ENCODE measurements at places on chromosomes 7 and 10.

DNA sequence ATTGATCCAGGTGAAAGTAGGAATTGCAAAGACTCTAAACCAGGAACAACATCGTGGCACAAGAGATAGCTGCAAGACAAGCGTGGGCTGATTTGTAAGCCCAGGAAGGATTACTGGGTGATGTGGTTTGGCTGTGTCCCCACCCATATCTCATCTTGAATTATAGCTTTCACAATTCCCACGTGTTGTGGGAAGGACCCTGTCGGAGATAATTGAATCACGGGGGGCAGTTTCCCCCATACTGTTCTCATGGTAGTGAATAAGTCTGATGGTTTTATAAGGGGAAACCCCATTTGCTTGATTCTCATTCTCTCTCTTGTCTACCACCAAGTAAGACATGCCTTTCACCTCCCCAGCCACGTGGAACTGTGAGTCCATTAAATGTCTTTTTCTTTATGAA, 59.5 kb downstream of the ST8SIA6 start:
- no peak for DNase-seq

- DNase-seq: peak; percentile 66
These were observed 3.2 kb downstream of the MKX start for GRCh38 chr10:27742195-27743011.

DNA sequence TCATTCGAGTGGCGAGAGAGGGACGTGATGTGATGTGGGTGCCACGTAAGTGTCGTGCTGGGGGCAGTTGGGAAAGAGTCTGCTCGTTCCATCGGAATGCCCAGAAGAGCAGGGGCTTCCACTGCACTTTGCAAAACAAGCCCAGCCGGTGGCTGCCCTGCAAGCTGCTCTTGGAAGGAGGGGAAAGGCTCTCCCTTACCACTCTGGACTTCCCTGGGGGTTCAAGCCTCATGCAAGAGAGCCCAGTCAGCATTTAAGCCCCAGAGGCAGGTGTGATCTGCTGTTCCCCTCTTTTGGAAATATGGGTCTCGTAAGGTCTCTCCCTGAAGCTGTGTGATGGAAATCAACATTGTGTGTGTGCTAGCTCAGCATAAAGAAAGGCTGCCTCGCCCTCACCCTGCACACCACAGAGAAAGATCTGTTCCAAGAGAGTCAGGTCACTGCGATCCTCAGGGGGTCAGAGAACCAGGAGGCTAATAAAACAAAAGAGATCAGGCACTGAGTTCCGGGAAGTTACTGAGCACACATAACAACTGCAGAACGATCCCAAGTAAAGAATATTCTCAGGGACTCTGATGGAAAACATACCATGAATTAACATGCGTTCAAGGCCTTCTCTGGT, 212.5 kb downstream of the ADAM12 start:
- no peak for DNase-seq

- no peak for DNase-seq
These were observed 392.9 kb downstream of the KCNMA1 start for GRCh38 chr10:77244746-77245145.

DNA sequence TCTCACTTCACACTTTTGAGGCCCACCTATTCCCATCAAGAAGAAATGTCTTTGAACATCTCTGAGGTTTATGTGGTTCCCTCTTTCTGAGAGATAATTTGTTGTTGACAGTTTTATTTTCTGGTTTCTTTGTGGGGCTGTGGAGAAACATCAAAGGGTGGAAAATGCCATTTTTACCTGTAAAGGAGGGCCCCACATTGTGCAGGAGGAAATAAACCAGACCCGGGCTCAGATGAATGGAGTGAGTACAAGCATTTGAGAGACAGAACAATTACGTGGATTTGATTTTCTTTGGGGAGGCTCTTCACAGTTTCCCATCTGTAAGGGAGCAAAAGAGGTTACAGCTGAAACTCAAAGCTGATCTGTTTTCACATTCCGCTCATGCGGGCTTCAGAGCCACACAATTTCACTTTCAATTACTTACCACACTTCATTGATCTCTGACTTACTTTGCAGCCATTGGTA, 29.8 kb downstream of the ITPRIP start:
- DNase-seq: no peak

DNA sequence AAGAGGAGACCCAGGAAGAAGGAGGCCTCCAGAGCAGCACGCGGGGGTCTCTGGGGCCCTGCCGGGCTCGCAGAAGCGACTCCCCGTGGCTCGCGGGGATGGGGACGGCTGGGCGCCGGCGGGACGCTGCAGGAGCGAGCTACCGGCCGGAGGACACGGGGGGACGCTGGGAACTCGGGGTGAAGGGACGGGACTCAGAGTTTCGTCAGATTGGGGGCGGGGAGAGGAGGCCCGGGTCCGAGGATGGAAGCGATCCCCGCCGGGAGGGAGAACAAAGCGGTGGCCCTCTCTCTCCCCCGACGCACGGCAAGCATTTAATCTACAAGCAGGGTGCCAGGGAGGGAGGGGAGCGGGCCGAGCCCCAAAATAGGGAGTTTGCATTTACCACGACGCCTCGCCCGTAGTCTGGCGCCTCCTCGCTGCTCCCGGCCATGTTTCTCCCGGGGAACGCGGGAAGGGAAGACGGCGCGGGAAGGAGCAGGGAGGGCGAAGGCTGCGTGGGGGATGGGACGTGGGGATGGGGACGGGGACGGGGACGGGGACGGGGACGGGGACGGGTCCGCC, at the start of gene PRTFDC1:
Gene PRTFDC1, minus strand, starts transcription at position 464 of the 564 bp plus-strand sequence. Its CDS starts 31 bp downstream, at position 433.
- DNase-seq: peak; percentile 64

- DNase-seq: no peak
These were observed 66.6 kb downstream of the GPR37 start for GRCh38 chr7:124698964-124699363.

GRCh38 chr7:80463272-80463920, 48.5 kb downstream of the GNAT3 start:
- no peak for DNase-seq

DNA sequence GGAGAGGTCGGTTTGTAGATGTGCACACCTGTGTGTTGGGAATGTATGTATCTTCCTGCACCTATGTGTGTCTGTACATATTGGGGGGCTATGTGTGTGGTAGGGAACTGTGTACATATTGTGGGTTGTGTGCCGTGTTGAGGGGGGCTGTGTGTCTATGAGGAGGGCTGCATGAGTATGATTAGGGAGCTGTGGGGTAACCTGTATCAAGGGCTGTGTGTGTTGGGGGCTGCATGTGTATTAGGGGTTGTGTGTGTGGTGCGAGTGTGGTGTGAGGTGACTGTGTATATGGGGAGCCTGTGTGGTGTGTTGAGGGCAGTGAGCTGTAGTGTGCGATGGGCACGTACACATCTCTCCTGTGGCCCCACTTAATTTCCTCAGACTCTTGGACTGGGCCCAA, 22.2 kb upstream of the PAX2 start:
- no peak for DNase-seq

- DNase-seq: no peak
These were observed 33.6 kb upstream of the CHST15 start for GRCh38 chr10:124126983-124127385.

GRCh38 chr7:127705461-127705959, 53.5 kb downstream of the SND1 start:
- DNase-seq: no peak

- DNase-seq: no peak
These were observed 107.5 kb downstream of the ELMO1 start for GRCh38 chr7:37341033-37341630.

- no peak for DNase-seq
These were observed 14.8 kb upstream of the ASL start for GRCh38 chr7:66060796-66061195.

GRCh38 chr7:75889223-75889825, 10.5 kb downstream of the RHBDD2 start:
- DNase-seq: no peak

DNA sequence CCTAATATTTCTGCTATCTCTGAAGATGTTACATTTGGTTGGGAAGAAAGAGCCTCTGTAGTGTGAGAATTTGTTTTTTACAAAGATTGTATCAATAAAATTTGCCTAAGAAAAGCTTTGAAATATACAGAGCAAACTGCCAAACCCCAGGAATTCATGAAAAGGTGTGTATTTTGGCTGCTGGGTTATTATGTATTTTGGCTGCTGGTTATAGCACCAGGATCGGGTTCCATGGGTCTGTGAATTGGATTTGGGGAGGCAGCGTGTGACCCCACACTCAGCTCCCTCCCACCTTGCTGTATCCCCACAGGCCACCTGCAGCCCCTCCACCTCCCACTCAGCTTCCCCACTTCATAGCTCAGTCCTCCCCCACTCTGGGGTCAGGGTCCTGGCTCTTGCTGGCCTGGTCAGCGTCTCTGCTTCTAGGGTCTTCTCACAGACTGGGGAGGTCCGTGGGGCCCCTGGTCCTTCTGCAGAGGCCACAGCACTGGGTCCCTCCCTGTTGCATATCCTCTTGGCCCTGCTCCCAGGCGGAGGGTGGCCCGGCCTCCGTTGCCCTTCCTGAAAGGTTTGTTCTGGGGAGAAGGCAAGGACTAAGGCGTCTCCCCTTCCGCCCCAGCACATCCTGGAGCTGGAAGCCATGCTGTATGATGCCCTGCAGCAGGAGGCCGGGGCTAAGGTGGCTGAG, 24.0 kb upstream of the DPYSL4 start:
- DNase-seq: no peak

DNA sequence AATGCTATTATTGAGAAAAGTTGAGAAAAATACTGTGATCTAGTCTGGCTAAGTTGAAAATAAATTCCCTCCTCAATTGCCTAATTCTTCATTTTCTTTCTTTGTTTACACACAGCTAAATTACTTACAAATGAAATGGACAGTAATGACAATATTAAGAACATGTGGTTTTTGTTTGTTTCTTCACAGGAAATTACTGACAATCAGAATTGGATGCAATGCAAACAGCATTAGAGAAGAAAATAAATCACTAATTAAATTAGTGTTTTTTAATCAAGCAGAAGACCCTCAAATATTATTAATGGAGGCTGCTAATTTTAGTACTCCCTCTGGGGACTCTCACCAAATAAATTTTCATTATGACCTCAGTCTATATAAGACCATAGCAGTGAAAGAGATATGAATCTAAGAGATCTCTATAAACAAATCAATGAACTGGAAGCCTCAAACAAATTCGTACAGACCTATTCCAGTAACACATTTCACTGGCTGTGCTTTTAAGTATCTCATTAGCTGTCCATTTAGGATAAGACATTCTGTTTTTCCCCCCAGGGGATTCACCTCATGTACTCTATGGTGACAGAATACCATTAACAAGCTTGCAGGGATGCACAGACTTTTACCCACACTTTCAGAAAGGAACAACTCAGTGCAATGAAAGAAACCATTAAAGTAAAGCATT, 202.0 kb upstream of the DGKB start:
- no peak for DNase-seq

DNA sequence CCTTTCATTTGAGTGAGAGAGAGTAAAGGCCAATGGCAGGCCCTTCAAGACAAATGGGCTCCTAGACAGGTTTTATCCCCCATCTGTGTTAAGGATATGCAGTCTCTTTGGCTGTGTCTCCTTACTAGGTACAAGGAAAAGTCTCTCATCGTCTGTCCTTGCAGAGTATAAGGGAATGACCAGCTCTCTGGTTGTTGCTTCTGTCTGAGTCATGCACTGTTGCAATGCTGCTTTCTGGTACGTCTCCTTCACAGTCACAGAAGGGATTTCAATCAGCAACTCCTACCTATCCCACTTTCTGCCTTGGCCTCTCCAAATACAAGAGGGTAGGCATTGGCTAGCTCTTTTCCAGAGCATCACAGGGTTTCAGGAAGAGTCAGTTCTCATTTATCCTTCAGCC, 48.1 kb downstream of the CTTNBP2 start:
- no peak for DNase-seq

- DNase-seq: no peak
These were observed 834.9 kb downstream of the GRID1 start for GRCh38 chr10:85531706-85532105.

- no peak for DNase-seq
These were observed 23.9 kb upstream of the PPP1R17 start for GRCh38 chr7:31663072-31663471.

DNA sequence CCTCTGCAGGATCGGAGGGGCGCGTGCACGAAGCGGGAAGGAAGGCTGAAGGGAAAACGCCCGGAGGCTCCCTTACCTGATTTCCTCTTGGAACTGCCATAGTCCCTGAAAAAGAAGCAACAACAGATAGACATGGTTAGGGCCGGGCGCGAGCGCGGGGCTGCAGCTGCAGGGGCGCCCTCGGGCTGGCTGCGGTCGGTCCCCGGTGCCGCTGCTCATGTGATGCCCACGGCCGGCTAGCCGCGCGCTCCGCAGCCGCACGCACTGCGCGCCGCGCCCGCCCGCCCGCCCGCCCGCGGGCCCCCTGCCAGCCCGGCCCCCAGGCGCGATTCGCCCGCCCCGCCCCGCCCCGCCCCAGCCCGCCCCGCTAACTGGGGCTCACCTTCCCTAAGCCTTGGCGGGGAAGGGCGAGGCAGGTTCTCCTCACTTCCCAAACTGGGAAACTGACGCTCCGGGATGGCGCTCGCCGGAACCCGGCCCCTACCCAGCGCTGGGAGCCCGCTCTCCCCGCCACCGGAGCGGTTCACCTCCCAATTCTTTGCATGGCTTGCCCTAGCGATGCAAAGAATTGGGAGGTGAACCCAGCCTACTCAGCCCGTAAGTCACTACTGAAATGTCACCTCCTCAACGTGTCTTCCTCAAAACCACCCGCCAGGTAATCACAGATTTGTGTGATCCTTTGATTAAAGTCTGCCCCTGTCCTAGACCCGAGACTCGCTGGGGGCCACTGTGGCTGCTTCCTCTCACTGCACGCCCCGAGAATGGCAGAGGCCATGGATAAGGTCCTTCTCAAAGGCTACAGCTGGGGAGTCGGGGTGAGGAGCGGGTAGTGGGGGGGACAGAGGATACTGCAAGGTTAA, 162.2 kb downstream of the SH3PXD2A start:
- no peak for DNase-seq

- DNase-seq: no peak
These were observed 324.3 kb downstream of the PTPRN2 start for GRCh38 chr7:158263110-158263963.

DNA sequence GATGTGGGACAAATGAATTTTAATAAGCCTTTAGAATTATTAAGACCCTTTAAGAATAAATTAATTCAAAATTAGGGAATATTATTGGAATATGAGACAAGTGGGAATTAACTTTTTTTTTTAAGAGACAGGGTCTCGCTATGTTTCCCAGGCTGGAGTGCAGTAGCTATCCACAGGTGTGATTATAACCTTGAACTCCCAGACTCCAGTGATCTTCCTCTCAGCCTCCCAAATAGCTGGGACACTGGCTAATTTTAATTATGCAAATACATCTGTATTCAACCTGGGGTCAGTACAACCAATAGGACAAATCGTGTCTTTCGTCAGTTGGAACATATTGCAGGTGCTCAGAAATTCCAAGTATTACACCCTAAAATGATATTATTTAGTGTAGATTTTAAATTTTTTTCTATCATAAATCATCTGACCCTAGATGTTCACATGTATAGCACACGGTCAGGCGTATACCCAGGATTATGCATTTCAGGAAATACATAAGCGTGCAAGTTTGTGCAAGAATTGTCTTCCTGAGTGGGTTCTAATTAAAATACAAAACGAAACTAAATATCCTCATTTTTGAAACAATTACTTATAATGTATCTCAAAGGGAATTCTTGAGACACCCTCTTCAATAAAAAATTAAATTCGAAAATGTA, 1.2 kb downstream of the NT5C3A start:
- no peak for DNase-seq

GRCh38 chr10:77361831-77362230, 275.8 kb downstream of the KCNMA1 start:
- DNase-seq: no peak

GRCh38 chr7:47938574-47939165, 9.6 kb downstream of the PKD1L1 start:
- DNase-seq: no peak

- DNase-seq: no peak
These were observed 473.6 kb downstream of the PARD3 start for GRCh38 chr10:34341473-34341872.

GRCh38 chr7:112444505-112444904, 5.8 kb upstream of the IFRD1 start:
- DNase-seq: no peak

Data from substantia nigra (tissue), 51 donors.